ENCODE measurements at places on chromosomes 2 and 18.

GRCh38 chr2:147980940-147981528 is 39.5 kb downstream of the ORC4 start:
- DNase-seq, result no peak

- peak; percentile 7 for DNase-seq
Measured at GRCh38 chr2:213806125-213806726, 522.0 kb downstream of the SPAG16 start.

- peak; percentile 23 for DNase-seq
Measured at GRCh38 chr18:32674491-32674890, 98.3 kb downstream of the KLHL14 start.

GRCh38 chr18:36028859-36029258 is 38.5 kb downstream of the RPRD1A start:
- no peak for DNase-seq

DNA sequence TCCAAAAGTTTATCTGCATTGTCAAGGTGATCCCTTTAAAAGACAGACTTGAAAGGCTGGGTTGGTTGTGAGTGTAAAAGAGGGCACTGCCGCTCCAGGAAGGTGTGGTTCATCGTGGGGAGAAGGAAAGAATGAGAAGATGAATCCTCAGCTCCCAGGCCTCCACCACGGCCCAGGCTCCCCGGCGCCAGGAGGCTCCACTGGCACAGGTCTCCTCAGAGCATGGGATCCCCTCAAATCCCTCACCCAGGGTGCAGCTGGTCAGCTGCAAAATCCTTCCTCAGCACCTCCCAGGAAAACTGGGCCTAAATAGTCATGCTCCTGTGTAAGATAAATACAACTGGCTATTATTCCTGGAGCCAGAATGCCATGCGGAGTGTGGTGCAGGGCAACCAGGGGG is 221.1 kb downstream of the ZNF516 start:
- no peak for DNase-seq

- DNase-seq, result peak; percentile 38
Measured at GRCh38 chr2:109155553-109156451, 26.8 kb downstream of the SH3RF3 start.

- peak; percentile 20 for DNase-seq
Measured at GRCh38 chr2:139790807-139791752, 1010.9 kb upstream of the NXPH2 start.

GRCh38 chr2:79139423-79139822 is 19.1 kb downstream of the REG1A start:
- DNase-seq, result no peak

DNA sequence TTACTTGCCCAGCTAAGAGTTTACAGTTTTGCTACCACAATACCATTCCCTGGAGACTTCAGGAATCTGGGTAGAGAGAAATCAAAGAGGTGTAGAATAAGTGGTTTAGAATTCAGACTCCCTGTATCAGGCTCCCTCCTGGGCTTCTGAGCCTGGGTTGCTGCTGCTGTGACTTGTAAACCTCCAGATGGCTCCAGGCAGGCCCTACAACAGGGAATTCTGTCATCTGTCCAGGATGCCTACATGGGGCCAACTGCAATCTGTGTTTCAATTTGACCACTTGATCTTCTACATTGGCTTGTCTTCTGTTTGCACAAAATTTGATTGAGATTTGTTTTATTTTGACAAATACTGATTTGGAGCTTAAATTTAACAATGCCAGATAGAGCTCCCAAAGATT is 183.9 kb downstream of the RAD51AP2 start:
- no peak for DNase-seq

- peak; percentile 49 for DNase-seq
Measured at GRCh38 chr2:9178904-9179571, 27.6 kb upstream of the ASAP2 start.

DNA sequence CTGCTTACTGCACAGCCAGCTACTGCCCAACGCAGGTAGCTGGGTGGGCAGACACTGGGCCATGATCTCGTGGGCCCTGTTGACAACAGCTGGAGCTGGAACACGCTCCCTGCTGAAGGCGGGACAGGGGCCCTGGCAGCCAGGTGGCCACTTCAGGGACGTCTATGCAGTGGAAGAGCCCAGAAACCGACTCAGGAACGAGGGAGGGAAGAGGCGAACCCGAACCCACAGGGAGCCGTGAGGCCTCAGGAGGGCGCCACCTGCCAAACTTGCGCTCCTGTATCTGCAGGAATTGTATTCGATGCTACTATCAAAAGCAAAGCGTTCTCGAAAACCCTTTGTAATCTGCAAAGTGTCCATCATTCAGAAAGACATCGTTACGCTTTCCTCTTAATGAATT is 198.4 kb downstream of the EIPR1 start:
- peak; percentile 77 for DNase-seq

- no peak for DNase-seq
Measured at GRCh38 chr2:68420254-68420910, 46.7 kb downstream of the FBXO48 start.

DNA sequence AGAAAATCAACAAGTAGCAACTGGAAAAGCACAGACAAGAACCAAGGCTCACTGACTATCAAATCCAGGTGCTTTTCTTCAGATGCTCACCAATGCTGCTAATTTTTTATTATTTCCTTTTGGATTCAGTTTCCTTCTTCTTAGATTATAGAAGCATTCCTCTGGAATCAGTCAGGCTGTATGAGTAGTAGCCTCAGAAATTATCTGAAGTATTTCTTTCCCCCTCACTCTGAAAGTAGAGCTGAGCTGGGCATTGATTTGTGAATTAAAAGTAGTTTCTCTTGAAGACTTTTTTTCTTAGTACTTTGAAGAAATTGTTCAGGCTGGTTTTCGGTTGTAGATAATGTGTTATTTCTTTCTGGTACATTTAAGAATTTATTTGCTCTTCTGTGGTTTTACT is 273.7 kb downstream of the NOL4 start:
- no peak for DNase-seq

DNA sequence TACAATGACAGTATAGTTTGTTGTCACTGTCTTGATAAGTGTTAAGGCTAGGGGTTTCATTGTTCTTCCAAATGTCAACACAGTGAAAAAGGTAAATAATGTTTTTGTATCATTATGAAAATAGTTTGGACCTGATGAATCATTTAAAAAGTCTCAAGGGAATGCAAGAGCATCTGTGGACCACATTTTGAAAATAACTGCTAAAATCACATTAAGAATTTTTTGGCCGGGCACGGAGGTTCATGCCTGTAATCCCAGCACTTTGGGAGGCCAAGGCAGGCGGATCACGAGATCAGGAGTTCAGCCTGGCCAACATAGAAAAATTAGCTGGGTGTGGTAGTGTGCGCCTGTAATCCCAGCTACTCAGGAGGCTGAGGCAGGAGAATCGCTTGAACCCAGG is 10.3 kb downstream of the SCN1A start:
- DNase-seq, result no peak

DNA sequence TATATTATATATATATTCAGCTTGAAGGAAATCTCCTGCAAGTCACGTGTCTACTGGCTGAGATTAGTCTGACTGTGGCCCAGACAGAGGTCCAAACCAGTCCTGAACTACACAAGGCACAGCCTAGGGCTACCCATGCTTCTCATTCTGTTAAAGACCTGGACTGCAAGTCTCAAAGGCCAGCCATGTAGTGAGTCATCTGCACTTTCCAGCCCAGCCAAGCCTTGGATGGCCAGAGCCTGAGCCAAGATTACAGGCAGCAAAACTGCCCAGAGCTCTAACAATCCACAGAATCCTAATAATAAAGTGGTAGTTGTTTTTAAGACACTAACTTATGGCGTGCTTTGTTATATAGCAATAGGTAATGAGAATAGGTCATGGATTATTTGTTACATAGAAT is 259.6 kb downstream of the SS18 start:
- no peak for DNase-seq

- no peak for DNase-seq
Measured at GRCh38 chr2:186927867-186928191, 78.9 kb upstream of the ZSWIM2 start.

DNA sequence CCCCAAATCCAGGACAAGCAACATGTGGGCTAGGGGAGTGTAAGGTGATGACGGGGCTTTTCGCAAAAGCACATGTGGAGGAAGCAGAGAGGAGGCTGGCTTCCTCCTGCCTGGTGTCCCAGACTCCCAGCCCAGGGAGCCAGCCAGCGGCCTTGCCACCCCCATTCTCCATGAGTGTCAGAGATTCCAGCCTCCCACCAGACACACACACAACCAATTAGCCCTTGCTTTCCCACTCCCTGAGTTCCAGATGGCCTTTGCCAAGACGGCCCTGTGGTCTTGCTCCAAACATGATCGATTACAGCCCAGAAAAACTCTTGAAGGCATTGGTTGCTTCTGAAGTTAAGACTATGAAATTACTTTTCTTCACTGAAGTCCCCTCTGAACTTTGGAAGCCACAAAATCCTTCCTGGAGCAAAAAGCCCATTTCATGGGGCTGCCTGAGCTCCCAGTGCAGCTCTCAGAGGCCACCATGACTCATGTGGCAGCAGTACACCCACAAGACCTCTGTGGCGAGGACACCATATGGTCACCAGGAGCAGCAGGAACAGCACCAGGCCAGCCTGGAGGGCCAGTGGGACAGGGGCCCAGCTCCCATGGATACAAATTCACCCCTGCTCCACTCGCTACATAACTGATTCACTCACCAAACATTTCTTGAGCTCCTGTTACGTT is 69.1 kb upstream of the PID1 start:
- DNase-seq, result no peak

DNA sequence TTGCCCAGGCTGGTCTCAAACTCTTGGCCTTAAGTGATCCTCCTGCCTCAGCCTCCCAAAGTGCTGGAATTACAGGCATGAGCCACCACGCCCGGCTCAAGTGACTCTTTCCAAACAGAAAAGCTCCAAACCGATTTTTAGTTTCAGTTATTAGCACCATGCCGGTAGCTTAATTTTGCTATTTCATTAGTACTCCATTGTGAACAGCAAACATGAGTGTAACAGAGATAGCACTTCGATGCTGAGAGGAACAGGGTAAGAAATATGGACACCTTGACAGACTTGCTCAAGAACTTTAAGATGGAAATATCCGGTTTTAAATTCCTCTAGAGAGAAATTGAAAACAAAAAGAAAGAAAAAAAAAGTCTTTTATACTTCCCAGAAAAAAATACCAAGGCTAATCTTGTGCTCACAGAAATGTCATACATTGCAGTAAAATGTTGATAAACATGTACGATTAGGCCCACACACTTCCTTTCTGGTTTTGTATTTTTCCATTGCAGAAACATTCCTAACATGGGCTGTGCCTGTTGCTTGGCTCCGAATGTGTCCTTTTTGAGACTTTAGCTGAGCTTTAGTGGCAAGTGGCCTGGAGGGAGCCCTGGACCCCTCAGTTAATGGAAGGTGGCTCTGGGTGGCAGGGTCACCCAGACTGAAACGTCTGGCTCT is 18.3 kb downstream of the FHL2 start:
- no peak for DNase-seq

- no peak for DNase-seq
Measured at GRCh38 chr2:135798275-135798705, 38.7 kb downstream of the LCT start.

DNA sequence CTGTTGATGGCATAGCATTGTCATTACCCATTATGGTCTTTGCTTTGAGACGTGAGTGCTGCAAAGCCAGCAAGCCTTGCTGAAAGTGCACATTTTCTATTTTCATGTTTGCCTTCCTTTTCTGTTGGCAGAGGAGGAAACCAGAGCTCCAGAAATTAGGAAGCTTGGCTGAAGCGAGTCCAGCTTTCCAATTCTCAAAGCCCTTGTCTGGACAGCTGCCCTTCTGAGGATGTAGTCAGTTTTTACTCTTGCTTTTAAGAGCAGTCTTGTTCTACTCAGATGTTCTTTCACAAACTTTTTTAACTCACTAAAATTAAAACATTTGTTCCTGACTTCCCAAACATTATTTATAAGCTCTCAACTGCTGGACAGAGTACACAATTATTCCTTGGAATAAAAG is 93.8 kb downstream of the ICOS start:
- no peak for DNase-seq

GRCh38 chr2:140348826-140349225 is 1568.6 kb upstream of the NXPH2 start:
- DNase-seq, result no peak

DNA sequence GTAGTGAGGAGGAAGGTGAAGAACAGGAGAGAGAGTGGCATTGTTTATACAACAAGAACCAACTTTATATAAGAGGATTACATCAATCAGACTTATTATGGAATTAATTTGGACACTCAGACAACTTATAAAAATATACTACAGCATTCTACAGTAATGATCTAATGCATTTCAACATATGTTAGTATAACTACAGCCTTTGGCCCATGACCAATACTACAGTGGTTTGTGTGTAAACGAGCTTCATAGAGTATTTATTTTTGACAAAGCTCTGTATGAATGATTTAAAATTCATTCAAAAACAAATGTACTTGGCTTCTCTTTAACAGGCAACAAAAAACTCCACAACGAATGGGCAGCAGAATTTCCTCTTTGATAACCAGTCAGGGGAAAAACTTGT is 72.8 kb downstream of the ZNF521 start:
- DNase-seq, result no peak

DNA sequence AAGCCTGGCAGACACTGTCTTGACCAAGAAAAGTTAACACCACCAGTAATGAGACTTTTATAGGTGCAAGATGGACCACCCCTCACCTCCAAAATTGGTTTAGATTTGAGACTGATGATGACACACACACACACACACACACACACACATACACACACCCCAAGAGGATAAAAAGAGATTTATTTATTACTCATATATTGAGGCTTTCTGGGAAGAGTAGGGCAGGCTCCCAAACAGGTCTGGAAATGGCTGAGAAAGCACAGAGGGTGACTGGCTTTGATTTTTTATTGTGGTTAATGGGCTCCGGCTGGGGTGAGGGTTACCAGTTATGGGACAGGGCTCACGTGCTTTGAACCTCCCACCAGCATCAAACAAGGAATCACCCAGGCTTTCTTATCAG is 54.2 kb upstream of the ADAM23 start:
- no peak for DNase-seq

- no peak for DNase-seq
Measured at GRCh38 chr18:47120428-47120827, 29.9 kb downstream of the HDHD2 start.

GRCh38 chr18:77218642-77219041 is 31.0 kb upstream of the GALR1 start:
- DNase-seq, result no peak

GRCh38 chr2:186518945-186519344 is 32.9 kb downstream of the ZC3H15 start:
- no peak for DNase-seq

GRCh38 chr2:160440888-160441287 is 52.7 kb downstream of the RBMS1 start:
- no peak for DNase-seq

- DNase-seq, result no peak
Measured at GRCh38 chr2:68537809-68538208, 70.4 kb downstream of the APLF start.

Measured in iPS-NIHi11 (cell line).